A375 (cell line): ENCODE measurements at places on chromosomes 1 and 21. TPM values are rescaled to one million over a fixed set of nuclear protein-coding genes. Genes with fewer than 3 reads are reported as not detected.

Gene COL9A2
- total RNA-seq: 9.9 and 10.6 TPM in 2 replicates

Gene GCSAML
- not detected in 2 replicates for total RNA-seq

Gene SUSD4
- total RNA-seq: 0.13 and 0.26 TPM in 2 replicates

Gene AKR7A3
- 0.57 and 1.2 TPM in 2 replicates for total RNA-seq

Gene SASS6
- total RNA-seq: 10.3 and 10.5 TPM in 2 replicates
